ENCODE measurements at places on chromosomes 12 and 14. TPM values are rescaled to one million over a fixed set of nuclear protein-coding genes. Genes with fewer than 3 reads are reported as not detected.

SDSL gene
- 8.8 TPM for total RNA-seq

CDC42BPB gene
- total RNA-seq: 27.9 TPM

- no peak for DNase-seq
These were observed 187.0 kb downstream of the EPS8 start for GRCh38 chr12:15602051-15602672.

- no peak for DNase-seq
These were observed 20.9 kb upstream of the GPRC5A start for GRCh38 chr12:12870465-12870864.

TBX3 gene
- 0.60 TPM for total RNA-seq

SERPINA5 gene
- total RNA-seq: 96.2 TPM

GRCh38 chr12:122830517-122831214 lies 4.6 kb upstream of the HIP1R start:
- DNase-seq: no peak

DNA sequence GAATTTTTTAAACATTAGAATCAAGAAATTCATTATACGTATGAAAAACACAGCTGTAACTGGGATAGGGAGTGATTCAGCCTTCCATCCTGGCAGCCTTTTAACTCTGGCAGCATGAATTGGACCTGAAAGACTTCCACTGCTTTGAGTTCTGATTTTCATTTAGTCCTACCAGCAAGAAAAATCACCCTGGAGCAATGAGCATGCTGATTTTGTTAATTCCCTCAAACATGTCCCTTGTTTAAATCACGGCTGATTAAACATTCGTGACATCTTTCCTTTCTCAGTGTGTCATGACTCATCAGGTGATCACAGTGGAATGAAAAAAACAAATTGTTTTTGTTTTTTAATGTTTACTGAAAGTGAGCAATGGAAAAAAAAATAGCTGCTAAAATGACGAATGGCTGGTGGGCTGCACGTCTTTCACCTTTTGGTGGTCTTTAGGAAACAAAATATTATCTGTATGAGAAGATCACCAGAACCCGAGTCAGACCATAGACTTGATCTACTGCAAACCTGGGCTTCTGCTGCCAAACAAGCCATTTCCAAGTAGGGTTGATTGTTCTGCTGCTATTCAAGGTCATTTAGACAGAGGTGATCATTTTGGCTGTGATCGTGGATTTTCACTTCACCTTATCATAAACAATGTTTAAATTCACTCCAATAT lies 67.0 kb upstream of the CAND1 start:
- DNase-seq: no peak

GRCh38 chr14:67385618-67386017 lies 25.5 kb downstream of the EIF2S1 start:
- no peak for DNase-seq
